Fibroblast of villous mesenchyme (primary cell): ENCODE measurements at places on chromosomes 2 and 18. TPM values are rescaled to one million over a fixed set of nuclear protein-coding genes. Genes with fewer than 3 reads are reported as not detected.
A peak's percentile ranks its signal among the peaks of the same experiment; 100 is the strongest.

DNA sequence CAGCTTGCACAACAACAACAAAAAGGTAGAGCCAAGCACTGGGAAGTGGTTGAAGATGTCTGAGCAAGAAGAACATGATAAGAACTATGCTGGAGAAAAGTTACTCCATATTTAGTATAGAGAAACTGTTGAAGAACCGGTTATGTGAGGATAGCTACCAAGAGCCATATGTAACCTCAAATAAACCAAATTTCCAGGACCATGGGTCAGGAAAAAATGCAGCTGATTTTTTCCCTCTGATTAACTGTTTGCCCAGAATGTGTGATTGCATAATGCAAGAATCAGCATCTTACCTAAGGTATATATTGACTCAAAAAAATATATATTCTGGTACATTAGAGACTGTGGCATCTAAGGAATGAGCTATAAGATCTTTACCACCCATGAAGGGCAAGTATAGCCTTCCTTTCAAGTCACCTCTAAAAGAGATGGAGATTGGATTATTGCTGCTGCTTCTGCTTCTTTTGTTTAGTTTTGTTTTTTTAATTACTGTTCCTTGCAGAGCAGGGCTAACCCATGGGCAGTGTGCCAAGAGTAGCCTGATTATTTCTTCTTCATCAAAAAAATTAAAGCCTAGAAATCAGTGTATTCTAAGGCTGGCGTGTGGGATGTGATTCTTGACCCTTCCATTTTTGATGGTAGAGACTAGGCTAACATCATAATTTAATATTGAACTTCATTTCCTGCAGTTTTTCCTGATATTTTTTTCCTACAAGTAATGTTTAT is 76.9 kb upstream of the MAP3K20 start:
- DNase-seq: no peak

DNA sequence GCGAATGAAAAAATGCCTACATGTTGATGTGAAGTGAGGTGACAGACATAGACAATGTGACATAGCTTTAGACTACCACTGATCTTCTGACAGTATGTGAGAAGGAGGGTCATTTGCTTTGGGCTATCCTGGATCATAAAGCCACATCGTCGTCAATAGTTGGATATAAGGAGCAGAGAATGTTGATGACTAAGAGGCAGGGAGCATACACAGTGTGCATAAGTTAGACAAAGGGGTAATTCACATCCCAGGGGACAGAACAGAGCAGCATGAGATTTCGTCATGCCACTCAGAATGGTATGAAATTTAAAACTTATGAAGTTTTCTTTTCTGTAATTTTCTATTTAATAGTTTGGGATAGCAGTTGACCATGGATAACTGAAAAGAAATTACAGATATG is 403.2 kb downstream of the DSC3 start:
- DNase-seq: no peak

GRCh38 chr2:192267484-192267883 is 72.8 kb upstream of the TMEFF2 start:
- DNase-seq: peak; percentile 56

DNA sequence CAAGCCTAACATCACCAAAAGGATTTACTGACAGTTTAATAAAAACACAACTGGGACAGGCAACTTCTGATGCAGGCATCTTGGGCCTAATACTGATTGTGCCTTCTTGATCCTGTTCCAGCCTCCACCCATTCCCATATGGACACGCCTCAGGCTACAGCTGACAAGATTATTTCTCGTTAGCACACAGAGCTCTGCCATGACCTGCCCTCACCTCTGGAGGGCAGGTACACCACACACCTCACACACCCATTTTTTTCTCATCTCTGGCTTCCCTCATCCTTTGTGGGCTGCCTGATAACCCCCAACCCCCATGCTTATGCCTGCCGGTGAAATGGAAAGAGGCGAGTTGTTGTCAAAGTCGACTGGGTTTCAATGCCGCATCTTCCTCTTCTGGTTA is 147.0 kb downstream of the ANTXR1 start:
- no peak for DNase-seq

DNA sequence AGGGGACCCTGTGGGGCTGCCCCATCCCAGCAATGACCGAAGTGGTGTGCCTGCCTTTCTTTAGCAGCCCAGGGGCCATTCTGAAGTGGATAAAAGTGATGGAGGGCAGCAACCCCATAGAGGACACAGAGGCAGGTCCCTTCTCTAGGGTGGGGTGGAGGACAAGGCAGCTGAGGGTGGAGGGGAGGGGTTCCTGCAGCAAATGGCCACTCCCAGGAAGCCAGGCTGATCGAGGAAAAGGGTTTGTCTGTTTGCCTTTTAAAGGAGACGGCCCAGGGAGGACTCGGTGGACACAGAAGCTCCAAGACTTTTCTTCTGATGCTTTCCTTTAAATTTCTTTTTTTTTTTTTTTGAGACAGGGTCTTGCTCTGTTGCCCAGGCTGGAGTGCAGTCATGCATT is 272.8 kb downstream of the TWIST2 start:
- DNase-seq: no peak

DNA sequence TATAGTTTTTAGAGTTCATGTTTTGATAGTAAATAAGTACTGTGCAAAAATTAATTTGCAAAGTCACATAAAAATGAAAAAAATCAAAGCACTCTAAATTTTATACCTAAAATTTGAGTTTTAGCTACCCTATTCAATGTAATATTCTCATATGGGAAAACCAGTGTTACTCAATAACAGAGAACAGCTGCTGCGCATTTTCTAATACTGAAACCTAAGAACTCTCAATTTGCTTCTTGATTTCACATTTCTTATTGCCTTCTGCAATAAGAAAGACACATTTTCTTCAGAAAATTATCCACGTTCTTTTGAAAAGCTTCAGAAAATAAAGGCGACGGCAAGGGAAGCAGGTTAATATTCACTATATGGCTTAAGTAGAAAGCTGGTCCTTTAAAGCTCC is 199.1 kb upstream of the CCDC150 start:
- no peak for DNase-seq

DNA sequence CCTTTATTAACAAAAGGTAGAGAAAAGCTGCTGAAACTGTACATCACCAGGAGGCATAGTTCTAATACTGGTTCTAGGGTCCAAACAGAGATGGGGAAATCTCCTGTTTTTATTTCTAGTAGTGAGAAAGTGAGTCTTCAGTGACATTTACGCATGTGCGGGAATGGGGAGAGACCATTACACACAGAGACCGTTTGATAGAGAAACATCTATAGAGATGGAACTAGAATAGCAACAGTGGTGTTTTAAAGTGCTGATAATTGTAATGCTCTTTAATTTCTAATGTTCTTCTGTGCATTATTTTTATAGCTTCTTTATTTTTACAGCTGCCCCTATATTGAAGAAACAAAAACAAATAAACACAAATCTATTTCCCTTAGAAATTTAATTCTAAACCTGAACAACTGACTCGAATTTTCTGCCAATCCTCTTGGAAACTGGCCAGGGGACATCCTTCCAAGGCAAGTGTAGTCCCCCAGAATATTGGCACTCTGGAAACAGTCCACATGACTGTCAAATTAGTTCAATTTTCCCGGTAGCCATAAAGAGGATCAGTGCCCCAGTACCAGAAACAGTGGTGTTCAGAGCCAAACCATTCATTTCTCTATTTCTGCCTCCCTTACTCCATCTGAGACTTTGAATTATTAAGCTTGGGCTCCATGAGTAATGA is 260.9 kb downstream of the ICOS start:
- DNase-seq: no peak

- no peak for DNase-seq
Measured at GRCh38 chr18:6604573-6604941, 125.0 kb upstream of the ARHGAP28 start.

DNA sequence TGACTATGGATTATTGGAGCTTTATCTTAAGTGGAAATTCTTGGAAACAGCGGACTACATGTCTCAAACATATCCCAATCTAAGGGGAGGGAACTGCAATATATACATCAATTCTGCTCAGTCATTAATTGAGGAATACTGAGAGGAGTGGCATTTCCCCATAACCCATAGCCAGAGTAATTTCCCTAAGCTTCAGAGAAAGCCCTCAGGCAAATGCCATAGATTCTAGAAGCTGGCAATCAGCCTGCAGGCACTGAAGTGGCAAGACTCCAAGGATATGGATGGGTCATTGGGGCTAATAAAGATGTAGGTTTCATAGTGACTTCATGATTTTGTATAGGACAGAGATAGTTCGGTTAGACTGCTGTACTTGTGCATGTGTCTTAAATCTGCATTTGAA is 1960.5 kb upstream of the PIK3C3 start:
- DNase-seq: no peak

DNA sequence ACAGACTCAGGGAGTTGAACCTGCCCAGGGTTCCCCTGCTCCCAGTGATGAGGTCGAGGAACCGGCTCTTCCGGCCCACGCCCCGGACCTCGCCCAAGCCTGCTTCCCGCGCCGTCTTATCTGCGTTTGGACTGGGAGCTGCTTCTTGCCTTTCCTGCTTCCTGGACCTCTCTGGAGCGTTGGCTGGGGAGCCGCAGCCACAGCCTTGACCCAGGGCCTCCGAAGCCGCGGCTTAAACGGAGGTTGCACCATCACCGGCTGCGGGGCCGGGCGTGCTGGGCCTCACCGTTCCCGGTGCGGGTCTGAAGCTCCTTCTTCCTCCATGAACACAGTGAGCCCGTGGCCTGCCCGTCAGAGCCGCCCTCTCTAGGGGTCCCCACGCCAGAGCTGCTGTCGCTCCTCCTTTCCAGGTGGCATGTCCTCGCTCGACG is 13.3 kb downstream of the NTSR2 start:
- DNase-seq: peak; percentile 13

GRCh38 chr2:232295971-232296370 is 82.6 kb upstream of the ALPP start:
- DNase-seq: no peak

GRCh38 chr2:100674666-100675065 is 111.9 kb downstream of the PDCL3 start:
- no peak for DNase-seq

DNA sequence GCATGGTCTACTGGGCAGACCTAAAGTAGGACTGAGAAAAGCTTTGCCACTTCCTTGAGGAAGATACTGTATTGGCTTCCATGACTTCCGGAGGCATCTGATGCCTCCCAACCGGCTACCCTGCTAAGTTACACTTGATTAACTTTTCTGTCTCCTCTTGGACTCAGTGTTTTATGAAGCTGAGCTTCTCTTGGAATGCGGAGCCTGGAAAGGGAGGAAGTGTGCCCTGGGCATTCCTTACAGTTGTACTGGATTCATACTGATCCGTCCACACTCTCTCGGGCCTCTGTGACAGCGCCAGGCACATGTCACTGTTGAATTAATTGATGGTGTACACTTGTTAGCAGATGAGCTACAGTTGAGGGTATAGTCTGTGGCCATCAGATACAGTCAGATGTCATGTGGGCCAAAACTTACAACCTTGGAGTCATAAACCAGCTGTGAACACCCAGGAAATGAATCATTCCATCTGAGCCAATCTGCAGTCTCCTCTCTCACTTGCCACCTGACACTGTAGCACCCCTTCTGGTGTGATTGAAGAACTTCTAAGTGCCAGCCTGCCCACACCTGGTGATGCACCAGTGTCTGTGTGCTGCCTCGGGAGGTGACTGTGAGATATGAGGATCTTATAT is 122.5 kb downstream of the FHOD3 start:
- no peak for DNase-seq

- DNase-seq: no peak
Measured at GRCh38 chr2:9033385-9034168, 30.1 kb upstream of the MBOAT2 start.

GRCh38 chr2:33123216-33123615 is 176.5 kb downstream of the LTBP1 start:
- DNase-seq: no peak

- DNase-seq: peak; percentile 81
Measured at GRCh38 chr2:157792335-157793052, 83.6 kb downstream of the ACVR1 start.

DNA sequence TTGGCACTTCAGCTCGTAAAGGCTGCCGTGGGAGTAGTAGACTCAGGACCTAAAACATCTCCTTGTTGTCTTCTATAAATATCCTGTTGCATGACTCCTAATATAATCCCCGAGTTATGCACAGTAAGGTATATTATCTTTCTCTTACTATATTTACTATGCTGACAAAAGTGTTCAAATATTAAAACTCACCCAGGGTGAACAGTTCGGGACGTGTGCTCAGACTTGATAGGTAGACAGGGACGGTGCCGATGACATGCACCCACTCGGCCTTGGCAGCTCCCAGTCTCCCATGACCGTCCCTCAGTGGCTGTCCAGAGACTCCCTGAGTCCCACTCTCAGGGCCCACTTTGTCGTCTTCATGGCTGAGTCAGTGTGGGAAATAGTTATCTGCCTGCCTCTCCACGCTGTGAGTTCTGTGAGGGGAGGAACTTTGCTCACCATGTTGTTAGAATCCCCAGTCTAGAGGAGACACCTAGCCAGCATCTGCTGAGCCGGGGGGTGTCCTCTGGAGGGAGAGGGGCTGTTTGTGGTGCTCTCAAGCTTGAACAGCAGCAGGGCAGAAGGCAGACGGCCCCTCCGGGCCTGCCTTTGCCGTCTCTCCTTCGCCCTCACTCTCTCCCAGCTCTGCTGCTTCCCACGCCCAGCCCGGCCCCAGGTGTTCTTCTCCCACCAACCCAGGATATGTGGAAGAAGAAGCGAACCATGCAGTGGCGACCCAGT is 75.0 kb downstream of the DGKD start:
- DNase-seq: peak; percentile 28

GRCh38 chr2:115160531-115161080 is 718.2 kb downstream of the DPP10 start:
- DNase-seq: no peak

DNA sequence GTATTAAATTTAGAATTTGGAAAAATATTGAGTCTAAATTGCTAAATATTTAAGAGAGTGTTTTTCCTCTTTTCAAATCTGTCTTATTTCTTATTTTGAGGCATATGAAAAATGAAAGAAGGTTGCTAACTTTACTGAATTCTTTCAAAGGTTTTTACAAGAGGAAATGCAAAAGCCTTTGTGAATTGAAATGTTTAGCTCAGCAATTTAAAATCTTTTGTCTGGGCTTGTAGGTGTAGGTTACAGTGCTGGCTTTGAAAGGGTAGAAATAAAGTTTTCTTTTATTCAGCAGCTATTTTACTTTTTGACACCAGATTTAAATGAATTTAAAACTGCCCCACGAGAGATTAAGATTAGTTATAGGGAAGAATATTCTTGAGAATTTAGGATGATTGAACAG is 192.0 kb downstream of the CDH7 start:
- no peak for DNase-seq

GRCh38 chr2:173747035-173747434 is 218.1 kb downstream of the SP3 start:
- no peak for DNase-seq

The XIRP2 gene
- total RNA-seq: under 0.01 TPM in 2 replicates

The RTP5 gene
- total RNA-seq: not detected in 2 replicates

The FSIP2 gene
- total RNA-seq: under 0.01 and 0.86 TPM in 2 replicates

The ASB18 gene
- not detected in 2 replicates for total RNA-seq

The PJVK gene
- total RNA-seq: 0.97 and 1.3 TPM in 2 replicates

The TUBA4B gene
- not detected in 2 replicates for total RNA-seq

The CXCR1 gene
- not detected in 2 replicates for total RNA-seq

The POTEJ gene
- not detected in 2 replicates for total RNA-seq

The ACOXL gene
- not detected in 2 replicates for total RNA-seq

The NEMP2 gene
- 3.9 and 5.6 TPM in 2 replicates for total RNA-seq

The AMER3 gene
- total RNA-seq: not detected in 2 replicates

The HIBCH gene
- 13.5 and 18.6 TPM in 2 replicates for total RNA-seq

The SLC4A3 gene
- total RNA-seq: 5.6 and 7.7 TPM in 2 replicates
